ENCODE measurements at places on chromosomes 3 and 15.

- DNase-seq = no peak
Measured at GRCh38 chr3:73739791-73740453, 115.2 kb upstream of the PDZRN3 start.

- no peak for DNase-seq
Measured at GRCh38 chr15:43143203-43143941, 10.0 kb downstream of the TMEM62 start.

- no peak for DNase-seq
Measured at GRCh38 chr3:15979495-15979894, 181.7 kb upstream of the ANKRD28 start.

DNA sequence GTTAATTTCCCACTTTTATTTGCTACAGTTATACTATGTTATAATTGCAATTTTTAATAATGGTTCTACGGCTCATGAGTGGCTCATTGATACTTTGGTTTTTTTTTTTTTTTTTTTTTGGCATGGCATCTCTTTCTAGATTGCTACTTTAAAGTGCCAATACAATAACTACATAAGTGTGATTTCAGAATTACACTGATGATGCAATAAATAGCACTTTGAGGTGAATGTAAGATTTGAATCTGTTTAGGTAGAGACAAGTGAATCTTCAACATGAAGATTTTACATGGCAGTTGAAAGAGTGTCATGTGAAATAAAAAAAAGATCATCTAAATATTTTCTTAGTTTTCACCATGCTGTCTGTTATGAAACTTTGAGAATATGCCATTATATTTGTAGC, 75.7 kb downstream of the KBTBD8 start:
- no peak for DNase-seq

GRCh38 chr3:173733029-173733652, 335.6 kb downstream of the NLGN1 start:
- DNase-seq = no peak

DNA sequence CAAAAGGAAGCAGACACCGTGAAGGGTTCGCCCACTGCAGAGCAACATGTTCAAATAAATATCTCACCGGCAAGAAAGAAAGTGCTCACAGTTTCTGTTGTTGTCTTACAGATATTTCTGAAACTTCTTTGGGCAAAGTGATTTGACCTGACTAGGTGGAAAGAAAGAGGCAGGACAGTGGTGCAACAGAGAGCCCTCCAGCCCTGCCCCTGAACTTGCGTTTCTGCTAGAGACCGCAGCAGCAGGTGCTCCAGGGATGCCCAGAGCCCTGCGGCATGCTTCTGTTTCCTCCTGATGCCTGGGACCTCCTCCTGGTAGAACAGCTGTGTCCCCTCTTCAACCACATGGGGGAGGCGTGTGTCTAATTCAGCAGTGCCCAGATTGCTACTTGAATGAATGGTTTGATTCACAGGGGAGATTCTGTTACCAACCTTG, 123.4 kb downstream of the ATP10A start:
- DNase-seq = no peak

- no peak for DNase-seq
Measured at GRCh38 chr3:173531602-173532001, 134.1 kb downstream of the NLGN1 start.

- DNase-seq = no peak
Measured at GRCh38 chr3:185175370-185175987, 22.6 kb upstream of the C3orf70 start.

- no peak for DNase-seq
Measured at GRCh38 chr15:89486726-89487050, 9.7 kb downstream of the RHCG start.

DNA sequence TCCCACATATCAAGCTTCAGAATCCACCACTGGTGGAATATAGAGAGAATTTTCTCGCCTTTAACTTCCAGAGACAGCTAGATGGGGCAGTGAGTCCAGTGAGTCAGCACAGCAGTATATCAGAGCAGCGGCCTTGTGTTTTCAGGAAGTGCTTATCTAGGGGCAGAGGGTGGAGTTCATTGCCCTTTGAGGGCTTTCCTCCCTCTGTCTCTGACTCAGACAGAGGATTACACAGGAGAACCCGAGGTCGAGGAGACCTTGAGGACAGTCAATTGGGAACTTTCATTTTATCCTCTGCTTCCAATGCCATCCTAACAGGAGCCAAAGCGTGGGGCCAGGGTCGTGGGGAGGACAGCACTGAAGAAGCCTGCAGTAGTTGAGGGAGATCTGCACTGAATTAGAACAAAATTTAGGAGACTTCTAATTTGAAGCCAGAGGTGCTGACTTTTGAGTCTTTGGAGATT, 109.6 kb upstream of the UMPS start:
- no peak for DNase-seq

DNA sequence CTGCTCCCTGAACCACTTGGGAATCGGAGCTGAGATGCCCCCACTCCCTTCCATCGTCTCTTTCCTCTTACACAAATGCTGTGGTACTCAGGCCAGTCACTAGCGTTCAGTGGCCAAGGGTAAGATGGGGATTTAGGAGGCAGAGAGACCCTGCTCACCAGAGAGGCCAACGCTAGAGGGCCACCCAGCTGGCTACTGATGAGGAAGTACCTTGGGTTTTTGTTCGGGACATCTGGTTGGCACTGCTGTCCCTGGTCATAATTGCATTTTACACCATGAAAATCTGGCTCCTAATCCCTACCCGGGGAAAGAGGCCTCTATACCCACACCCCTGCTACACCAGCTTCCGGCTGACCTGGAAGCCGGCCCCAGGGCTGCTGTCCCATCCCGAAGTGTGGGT, 7.7 kb downstream of the MAP6D1 start:
- no peak for DNase-seq

DNA sequence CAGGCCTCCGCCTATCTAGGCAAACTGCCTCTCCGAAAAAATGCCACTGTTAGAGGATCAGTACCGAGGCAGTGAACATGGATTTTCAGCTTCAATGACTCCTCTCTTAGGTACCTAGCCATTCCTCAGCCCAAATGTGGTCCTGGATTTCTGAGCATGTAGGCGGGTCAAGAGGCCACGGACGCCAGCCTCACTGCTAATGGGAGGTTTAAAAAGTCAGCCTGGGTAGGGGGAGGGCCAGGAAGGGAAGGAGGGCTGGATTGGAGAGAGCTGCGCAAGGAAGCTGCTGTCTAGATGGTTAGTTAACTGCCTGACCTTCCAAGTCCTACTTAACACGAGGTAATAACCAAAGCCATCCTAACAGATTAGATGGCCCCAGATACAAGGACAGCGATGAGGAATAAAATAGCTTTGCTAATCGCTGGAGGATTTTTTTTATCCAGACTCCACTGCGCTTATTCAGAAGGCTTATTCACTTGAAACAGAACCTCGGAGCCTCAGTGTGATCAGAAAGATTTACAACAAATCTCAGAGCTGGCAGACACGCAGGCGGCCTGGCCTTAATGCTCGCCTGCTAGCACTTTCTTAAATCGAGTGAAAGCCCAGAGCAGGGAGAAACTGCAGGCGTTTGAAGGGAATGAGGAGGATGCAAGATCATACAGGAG, 34.3 kb downstream of the TLE3 start:
- DNase-seq = no peak

DNA sequence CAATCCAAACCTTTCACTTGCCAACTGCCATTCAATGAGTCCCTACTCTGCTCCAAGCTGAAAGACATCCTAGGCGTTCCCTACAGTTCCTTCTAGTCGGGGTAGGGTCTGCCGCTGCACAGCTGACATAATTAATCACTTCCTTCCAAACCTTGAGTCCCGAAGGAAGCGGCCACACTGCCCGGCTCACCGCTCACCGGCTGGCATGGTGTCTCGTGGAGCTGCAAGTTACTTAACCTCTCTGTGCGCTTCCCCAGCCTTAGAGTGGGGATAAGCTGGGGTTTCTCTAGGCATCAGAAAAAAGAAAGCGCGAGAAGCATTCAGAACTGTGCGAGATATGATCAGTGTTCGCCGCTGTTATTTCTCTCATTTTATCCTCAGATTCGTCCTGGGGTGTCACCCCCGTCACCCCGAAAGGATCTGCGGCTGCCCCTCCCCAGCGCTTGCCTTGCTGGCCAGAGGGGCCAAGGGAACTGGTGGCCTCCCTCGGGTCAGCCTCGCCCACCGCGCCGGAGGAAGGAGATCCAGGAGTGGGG, 748 bp downstream of the MRPS25 start:
- DNase-seq = no peak

- no peak for DNase-seq
Measured at GRCh38 chr3:83946554-83946953, 1012.2 kb upstream of the CADM2 start.

DNA sequence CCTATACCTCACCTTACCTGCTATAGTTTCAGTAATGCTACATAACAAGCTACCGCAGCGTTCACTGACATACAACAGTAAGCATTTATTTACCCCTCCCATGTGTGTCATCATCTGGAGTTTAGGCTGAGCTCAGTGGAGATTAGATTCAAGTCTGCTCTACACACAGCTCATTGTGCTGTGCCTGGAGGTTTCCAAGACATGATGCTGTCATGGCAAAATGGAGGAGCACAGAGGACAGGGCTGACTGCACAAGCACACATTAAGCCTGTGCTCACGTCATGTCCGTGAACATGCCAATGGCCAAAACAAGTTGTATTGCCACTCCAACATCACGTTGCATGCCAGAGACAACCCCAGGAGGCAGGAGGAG, 333.8 kb upstream of the TRIM42 start:
- no peak for DNase-seq

GRCh38 chr3:131329774-131330173, 51.8 kb upstream of the NUDT16 start:
- DNase-seq = no peak

DNA sequence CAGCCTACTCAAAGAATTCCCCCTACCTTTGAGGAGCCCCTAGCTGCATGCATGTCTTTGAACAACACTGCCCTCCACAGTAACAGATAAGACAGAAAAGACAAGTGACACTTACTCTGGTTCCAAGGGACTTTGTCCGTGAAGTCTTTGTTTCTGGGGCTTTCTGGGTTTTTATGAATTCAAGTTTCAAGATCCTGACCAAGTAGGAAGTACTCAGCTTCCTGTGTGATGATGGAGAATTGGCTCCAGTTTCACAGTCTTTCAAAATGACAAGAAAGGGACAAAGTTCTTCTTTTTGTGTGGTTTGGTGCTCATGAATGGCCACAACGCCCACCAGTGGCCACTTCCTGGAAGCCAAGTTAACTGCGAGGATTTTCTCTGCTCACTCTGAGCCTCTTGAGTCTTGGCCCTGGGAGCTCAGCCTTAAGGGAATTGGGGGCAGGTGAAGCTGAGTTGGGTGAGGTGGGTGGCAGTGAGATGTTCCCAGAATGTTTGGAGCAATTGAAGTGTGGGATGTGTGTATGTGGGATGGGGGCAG, at the start of gene CCR1:
TSS of gene CCR1 (minus strand) at position 147 of the 538 bp plus-strand sequence. CDS start 4,000 bp downstream, outside the sequence.
- DNase-seq = no peak

- DNase-seq = no peak
Measured at GRCh38 chr15:63906266-63906584, 72.5 kb upstream of the HERC1 start.

DNA sequence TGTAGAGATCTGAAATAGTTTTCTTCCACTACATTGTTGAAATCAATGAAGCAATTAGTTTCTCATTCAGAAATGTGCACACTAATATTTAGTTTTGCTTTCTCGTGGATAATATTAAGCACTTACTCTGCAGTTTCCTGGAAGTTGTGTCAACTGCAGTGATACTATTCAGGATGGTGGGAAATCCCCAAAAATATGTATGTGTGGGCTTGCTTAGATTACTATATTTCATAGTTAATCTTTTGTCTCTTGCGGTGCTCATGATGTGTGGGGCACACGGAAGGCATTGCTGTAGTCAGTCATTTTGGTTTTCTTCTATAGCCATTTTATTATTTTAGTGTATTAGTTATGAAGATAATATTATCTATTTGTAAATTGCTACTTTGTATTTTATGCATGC, 19.7 kb downstream of the RAB11A start:
- no peak for DNase-seq

DNA sequence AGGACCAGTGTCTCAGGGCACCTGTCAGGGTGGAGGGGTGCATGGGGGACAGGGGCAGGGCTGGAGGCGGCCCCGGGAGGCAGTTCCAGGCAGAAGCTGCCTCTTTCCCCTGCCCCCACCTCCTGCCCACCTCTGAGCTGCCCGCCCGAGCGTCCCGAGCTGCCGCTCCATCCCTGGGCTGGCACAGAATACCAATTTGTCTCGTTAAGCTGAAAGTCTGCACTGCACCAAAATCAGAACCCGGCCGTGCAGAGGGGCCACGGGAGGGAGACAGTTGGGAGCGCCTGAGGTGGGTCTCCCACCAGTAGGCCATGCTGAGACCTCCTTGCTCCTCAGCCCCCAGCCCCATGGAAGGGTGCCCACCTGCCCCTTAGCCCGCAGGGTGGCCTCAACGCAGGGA, 1.3 kb upstream of the ATP2B2 start:
- no peak for DNase-seq

DNA sequence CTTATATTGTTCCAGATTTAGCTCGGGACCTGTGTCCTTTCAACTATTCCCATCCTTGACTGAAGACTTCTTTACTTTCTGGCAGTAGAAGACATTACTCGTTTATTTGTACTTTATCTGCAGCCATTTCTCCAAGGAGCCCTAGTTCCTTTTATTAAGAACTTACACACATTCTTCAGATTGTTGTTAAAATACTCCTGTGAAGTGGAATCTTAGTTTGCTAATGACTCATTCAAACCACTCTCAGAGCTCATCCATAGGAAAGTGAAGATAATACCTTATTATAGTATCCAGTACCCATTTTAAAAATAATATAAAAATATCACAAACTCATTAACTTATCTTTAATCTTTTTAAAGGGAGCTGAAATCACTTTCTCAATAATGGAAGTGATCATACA, 63.5 kb downstream of the C3orf70 start:
- no peak for DNase-seq

- DNase-seq = no peak
Measured at GRCh38 chr3:186644683-186645082, 4.5 kb downstream of the FETUB start.

DNA sequence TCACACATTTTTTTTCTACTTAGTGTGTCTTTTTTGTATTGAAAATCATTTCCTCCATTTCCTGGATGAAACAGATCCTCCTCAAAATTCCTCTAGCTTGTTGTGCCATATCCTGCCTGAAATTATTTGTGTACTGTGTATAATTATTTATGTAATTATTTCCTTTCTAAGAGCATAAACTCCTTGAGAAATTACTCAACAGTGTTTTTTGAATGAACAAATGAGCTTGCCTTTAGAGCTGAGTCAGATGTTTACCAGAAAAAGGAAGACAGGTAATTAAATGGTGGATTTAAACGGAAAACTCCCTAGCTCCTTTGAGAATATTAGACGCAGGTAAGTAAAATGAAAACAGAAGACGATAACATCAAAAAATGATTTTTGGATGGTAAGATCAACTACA, 13.2 kb upstream of the SECISBP2L start:
- no peak for DNase-seq

DNA sequence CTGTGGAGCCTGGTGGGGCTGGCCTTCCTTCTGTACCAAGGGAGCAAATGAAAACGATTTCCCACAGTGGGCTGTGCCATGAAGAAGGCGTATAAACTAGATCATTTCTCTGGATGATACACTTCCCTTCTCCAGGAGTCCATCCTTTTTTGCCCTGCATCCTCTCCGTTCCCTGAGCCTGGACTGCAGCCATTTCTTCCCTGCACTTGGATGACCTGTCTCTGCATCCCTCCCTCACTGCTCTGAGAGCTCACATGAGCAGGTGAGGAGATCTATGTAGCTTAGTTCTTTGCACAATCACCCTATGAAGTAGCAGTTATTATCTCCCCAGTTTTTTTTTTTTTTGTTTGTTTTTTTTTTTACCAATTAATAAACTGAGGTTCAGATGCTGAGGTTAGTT, 46.7 kb downstream of the IQSEC1 start:
- no peak for DNase-seq

All from Panc1 (cell line).